Activated T-helper 1 cell treated with anti-CD3 and anti-CD28 coated beads, Interleukin-12 subunit alpha, Interleukin-12 subunit beta, Interleukin-2, Interleukin-4 antibody, amounts not matched to agents 30 ng/mL and 10 ng/mL and 1 ng/mL, durations not matched to agents 14 hours and 24 hours and 36 hours (primary cell): ENCODE measurements at places on chromosomes 16 and 17.

- no peak for DNase-seq
These were observed 244.8 kb downstream of the NTN1 start for GRCh38 chr17:9266031-9266680.

- no peak for DNase-seq
These were observed 206.2 kb downstream of the CCDC182 start for GRCh38 chr17:57538736-57539456.

DNA sequence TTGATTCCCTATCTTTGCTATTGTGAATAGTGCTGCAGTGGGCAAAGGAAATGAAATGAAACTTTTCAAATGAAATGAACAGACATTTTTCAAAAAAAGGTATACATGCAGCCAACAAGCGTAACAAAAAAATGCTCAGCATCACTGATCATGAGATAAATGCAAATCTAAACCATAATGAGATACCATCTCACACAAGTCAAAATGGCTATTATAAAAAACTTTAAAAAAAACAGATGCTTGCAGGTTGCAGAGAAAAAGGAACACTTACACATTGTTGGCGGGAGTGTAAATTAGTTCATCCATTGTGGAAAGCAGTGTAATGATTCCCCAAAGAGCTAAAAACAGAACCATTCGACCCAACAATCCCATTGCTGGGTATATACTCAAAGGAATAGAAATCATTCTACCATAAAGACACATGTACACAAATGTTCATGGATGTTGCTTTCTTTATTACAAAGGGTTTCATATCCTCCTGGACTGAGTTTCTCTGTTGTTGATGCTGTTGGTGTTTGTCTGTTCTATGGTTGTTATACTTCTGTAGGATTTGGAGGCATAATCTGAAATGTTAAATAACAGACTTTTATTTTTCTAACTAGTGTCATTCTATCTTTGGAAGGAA, 99.3 kb upstream of the SOX9 start:
- no peak for DNase-seq

- no peak for DNase-seq
These were observed 191.8 kb downstream of the RBFOX1 start for GRCh38 chr16:7524419-7524818.

DNA sequence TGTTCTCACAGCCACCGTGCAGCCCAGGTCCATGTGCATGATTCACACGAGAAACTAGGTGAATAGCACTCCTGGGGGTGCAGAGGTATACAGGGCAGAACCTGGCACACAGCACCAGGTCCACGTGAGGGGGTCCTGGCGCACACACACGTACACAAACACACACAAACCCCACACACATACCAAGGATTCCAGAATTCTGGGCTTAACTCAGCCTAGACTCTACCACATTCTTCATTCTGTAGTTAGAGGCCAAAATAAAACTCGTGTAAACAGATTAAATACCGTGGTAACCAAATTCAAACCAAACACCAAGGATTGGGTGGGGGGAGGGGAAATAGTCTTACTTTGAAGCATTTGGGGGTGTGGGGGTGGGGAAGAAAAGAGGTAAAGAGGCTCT, 58.5 kb downstream of the XYLT1 start:
- no peak for DNase-seq

DNA sequence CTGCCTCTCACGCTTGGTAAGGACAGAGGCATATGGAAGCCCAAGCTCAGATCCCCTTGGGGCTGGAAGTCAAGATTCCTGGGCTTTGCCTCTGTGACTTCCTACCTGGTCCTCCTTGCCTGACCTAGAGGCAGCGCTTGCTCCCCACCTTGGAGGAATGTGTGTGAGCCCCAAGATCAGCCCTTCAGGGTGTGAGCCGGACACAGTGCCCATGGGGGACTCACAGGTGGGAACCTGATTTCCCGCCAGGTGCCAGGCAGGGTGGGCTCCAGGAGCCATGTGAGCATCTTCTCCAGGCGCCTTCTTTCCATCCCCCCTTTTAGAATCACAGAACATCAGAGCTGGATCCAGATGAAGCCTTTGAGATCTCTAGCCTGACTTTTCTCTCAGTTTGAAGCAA, 10.2 kb downstream of the CD300LG start:
- no peak for DNase-seq

DNA sequence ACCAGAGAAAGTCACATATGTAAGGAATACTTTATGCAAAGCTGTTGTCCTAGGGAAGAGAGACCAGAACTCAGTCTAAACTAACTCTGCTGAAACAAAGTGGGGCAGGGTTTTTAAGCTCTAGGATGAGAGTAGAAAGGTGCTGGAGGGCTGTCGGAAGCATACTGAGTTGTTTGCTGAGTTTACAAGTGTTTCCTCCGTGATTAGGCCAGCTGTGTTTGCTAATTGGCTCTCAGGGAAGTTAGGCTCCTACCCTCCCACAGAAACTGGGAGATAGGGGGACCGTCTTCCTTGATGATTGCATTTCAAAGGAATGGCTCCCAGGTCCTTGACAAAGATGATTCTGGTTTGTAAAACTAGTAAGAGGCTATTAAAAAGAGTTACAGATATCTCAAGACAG, 24.4 kb upstream of the CRYM start:
- no peak for DNase-seq

DNA sequence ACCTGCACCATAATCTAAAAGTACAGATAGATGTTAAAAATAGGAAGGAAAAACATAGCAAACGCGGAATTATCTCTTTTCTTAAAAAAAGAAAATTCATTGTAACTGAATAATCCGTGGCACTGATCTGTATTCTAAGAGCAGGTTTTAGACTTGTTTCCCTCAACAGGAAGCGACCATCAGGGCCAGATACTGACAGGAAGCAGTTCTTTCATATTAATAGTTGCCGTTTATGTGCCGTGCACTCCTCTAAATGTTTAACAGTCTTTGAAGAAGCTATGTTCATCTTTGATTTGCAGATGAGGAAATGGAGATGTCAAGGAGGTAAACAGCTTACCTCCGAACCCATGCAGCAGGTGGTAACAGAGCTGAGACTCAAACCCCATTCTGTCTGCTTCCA, 23.6 kb downstream of the DYNLRB2 start:
- DNase-seq, result no peak

DNA sequence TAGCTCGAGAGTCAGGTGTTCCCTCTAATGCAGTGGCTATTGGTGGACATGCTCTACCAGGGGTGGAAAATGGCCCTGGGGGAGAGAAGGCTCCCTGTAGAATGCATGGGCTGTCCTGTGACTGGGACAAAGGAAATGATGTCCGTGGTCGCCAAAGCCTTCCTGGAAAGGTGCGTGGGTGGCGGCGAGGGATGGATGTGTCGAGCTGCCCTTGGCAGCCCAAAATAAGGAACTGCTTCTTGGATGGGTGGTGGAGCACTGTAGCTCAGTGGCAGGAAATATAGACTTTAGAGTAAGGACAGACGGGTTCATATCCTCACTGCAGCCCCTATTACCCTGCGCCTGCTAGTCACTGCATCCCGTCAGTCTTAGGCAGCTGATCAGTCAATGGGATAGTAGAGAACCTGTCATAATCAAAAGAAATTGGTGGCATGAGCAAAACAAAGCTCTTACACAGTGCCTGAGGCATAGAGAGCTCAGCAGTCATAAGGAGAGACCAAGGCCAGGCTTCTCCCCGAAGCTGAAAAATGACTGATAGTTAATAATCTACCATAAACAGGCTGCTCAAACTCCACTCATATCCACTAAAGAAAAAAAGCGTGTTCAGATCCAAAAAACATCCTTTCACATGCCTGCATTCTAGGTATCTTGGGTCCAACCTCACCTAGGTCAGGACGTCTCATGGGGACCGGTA, 123.5 kb upstream of the PLCG2 start:
- no peak for DNase-seq

GRCh38 chr16:73323880-73324279, 276.0 kb upstream of the ZFHX3 start:
- no peak for DNase-seq
